ENCODE measurements at places on chromosomes 12 and 14.

GRCh38 chr14:78997811-78998210 is 827.6 kb downstream of the NRXN3 start:
- no peak for DNase-seq

DNA sequence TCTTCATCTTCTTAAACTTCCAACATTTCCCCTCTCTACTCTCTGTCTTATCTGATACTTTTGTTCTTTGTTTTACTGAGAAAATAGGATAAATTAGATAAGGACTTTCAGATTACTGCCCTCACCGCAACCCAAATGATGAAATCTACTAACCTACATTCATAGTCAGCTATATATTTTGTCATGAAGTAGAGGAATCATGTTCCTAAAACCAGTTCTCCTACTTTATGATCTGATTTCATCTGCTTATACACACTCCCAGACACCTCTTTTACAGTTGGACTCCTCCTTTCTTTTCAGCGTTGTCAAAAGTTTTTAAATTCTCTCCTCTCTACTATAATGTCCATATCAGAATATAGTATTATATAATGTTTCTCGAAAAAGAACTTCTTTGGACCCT is 29.7 kb downstream of the MGAT4C start:
- no peak for DNase-seq

DNA sequence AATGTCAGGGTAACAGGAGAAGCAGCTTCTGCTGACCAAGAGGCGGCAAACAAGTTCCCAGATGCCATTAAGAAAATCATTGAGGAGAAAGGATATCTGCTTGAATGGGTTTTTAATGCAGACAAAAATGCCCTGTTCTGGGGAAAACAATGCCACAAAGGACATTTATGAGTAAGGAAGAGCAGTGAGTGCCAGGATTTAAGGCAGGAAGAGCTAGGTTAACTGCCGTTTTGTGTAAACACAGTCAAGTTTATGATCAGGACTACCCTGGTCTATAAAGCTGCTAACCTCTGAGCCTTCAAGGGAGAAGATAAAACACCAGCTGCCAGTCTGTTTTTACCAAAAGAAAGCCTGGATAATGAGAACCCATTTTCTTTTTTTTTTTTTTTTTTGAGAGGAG is 8.5 kb downstream of the MAPKAPK5 start:
- DNase-seq: no peak

DNA sequence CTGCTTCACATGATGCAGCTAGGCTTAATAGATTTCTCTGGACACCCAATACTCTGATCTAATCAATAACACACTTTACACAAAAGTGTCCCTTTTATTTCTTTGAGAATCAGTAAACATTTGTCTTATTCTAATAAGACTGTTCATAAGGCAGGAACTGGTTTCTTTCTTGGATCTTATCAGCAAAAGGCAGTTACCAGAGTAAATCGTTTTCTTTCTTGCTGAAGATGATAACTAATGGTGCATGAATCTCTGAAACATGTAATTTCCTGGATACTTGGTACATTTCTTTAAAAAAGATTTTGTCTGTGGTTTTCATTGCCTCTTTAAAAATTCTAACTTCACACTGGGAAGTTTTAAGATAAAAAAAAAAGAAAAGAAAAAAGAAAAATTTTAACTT is 39.6 kb downstream of the WIF1 start:
- no peak for DNase-seq

DNA sequence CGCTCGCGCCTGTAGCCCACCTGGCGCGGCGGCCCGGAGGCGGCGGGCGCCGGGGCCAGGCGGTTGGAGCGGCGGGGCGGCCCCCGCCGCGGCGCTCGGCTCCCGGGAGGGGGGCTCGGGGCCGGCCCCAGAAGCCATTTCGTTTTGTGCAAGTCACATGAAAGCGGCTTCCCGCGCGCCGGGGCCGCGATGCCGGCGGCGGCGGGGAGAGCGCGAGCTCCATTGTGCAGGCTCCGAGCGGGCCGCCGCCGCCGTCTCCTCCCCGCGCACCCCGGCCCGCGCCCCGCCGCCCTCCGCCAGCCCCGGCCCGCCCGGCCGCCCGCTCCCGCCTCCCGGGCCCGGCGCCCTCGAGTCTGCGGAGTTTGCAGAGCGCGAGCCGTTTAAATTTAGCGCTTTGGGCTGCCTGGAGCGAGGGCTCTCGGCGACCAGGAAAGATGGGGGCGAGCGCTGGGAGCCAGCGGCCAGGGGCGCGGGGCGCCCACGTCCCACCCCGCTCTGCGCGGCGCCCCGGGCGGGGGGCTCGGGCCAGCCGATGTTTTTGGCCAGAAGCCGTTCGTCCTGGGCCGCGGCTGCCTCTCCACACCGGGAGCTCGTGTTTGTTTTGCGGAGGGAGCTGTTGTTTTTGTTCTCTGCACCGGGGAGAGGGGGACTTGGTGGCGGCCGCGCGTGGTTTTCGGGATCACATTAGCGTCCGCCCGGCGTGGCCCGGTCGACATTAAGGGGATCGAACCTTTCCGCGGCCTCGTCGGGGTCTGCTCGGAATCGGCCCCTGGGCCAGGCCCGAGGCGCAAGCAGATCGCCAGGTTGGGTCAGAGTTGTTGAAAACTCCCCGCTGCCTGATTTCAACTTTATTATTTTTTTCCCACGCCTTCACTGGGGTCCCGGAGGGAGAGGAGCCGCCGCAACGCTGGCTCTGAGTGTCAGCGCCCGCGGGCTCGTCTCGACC is 982 bp downstream of the BCL7A start:
- peak; percentile 53 for DNase-seq

GRCh38 chr12:102797528-102797927 is 119.5 kb downstream of the PAH start:
- DNase-seq: no peak

DNA sequence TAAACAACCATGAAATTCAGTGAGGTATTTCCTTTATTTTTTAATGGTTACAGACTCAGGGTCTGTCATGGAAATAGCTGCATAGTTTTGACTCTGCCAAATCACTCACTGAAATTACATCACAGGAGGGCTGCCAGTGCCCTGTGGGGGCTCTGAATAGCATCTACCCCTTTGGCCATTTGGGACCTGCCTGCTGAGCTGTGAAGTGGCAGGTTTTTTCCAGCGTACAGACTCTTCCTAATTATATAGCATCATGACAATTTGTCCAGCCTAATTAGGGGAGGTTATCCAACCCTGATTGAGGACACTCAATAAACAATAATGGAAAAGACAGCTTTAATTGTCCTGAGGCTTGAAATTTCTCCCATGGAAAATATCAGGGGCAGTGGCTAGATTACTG is 1.8 kb upstream of the COCH start:
- DNase-seq: no peak

DNA sequence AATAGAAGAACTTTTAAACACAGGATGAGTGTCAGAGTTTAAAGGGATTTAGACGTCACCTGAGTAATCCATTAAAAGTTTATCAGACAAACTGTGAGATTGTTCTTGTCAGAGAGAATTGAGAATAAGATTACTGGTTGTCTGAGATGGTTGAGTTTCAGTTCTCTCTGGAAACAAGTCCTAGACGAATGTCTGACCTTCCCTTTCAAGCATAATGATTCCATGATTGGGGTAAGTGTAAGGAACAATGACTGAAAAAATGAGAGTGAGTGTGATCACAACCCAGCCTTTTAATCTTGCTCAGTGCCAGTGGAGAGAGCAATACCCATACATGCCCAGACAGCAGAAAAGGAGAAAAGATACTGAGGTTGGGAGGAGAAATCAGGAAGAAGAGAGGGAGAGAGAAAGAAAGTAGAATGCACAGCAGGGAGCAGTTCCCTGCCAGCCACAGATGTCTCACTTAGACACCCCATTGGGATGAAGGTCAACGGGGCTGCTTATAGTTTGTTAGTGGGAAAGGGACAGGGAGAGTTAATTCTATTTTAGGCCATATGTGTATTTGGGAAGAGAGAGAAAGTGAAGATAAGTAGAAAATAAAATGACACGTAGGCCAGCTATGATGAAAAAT is 4.3 kb downstream of the GRIP1 start:
- no peak for DNase-seq

- no peak for DNase-seq
Measured at GRCh38 chr12:46453428-46453827, 80.9 kb upstream of the SLC38A2 start.

GRCh38 chr14:56759633-56760032 is 50.6 kb downstream of the OTX2 start:
- DNase-seq: no peak

- DNase-seq: no peak
Measured at GRCh38 chr12:116490471-116490870, 68.7 kb upstream of the MAP1LC3B2 start.

GRCh38 chr12:8827551-8828256 is 5.3 kb downstream of the A2ML1 start:
- no peak for DNase-seq

DNA sequence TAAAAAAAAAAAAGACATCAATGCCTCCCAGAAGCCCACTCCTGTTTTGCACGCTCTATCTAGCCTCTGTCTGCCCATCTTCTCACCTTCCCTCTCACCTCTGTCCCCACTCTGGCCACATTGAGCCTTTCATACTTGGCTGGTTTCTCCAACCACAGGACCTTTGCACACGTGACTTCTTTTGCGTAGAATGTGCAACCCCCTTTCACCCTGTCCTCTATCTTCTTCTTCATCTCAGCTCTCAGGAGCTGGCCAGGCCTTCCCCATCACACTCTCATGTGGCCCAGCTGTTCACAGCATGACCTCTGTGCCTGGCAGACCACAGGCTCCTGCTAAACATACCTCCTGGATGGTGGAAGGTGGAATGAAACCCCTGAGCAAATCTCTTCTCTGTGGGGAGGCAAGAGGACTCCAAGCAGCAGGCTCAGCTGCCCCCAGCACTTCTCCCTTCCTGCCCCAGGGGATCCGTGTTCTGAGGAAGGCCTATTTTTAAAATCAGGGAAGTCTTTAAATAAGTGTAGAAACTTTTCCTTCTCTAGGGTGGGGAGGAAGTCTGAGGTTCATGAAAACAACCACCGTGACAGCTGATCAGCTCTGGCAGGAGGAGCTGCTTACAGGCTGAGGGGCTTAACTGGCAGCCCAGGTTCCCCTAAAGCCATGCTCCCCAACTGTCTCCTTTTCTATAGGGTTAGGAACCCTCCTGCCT is 11.6 kb downstream of the HVCN1 start:
- DNase-seq: no peak

- no peak for DNase-seq
Measured at GRCh38 chr12:104873374-104873773, 84.7 kb downstream of the SLC41A2 start.

GRCh38 chr12:2323532-2324255 is 270.9 kb downstream of the CACNA1C start:
- no peak for DNase-seq

- no peak for DNase-seq
Measured at GRCh38 chr14:50882932-50883826, 11.3 kb downstream of the ABHD12B start.

DNA sequence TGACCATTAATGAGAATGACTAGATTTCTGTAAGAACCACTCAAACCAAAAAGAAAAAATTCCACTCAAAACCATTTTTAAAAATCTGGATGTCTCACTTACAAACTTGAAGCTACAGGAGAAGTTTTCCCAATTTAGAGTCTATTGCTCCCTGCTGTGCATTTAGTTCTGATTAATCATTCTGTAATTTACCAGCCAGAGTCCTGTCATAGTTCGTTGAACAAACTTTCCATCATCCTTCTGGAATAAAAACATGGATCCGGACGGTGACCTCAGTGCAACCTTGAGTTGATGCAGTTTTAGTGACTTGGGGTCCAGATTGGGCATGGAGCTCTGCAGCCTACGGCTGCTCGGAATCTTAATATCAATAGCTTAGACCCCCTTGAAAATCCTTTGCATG is 73.4 kb downstream of the PRMT8 start:
- no peak for DNase-seq

DNA sequence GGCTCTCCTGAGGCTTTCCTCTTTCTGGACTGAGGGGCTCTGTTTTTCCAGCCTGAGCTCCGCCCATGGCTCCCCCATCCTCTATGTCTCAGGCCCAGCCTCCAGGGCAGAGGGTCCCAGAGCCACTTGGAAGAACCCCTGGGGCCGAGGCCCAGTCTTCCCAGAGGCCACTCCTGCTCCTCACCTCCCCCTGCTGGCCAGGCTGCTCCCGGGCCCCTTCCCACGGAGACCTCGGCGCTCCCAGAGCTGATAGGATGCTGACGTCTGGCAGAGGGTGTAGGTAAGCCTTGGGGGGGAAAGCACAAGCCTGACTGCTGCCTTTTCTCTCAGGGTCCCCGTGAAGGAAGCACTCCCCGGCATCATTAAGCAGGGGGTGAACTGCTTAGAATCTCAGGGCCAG is 51.4 kb downstream of the ERH start:
- peak; percentile 25 for DNase-seq

GRCh38 chr12:59715434-59715833 is 119.6 kb downstream of the SLC16A7 start:
- DNase-seq: no peak

- no peak for DNase-seq
Measured at GRCh38 chr12:54475537-54475936, 2.1 kb upstream of the GTSF1 start.

GRCh38 chr12:92503029-92503931 is 199.5 kb upstream of the PLEKHG7 start:
- peak; percentile 30 for DNase-seq

- DNase-seq: no peak
Measured at GRCh38 chr12:94663071-94663470, 12.7 kb upstream of the TMCC3 start.

GRCh38 chr14:92633724-92634123 is 114.7 kb downstream of the LGMN start:
- DNase-seq: no peak

- no peak for DNase-seq
Measured at GRCh38 chr14:95741038-95741490, 27.1 kb upstream of the TCL1A start.

DNA sequence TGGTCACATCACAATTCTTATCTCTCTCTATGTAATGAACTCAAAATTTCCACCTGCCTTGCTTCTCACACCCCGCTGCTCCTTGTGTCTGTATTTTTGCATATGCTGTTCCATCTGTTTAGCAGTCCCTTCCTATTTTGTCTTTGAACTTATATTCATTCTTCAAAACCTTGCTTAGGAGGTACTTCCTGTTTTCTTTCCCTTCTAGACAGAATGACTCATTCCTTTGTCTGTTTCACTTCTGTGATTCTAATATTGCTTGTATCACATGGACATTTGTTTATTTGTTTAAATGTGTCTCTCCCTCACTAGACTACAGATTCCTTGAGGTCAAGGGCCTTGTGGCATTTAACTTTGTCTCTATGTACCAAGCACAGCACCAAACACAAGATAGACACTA is 424.2 kb downstream of the ETNK1 start:
- DNase-seq: no peak

- no peak for DNase-seq
Measured at GRCh38 chr12:32502693-32503502, 103.5 kb downstream of the FGD4 start.

- no peak for DNase-seq
Measured at GRCh38 chr14:58963873-58964597, 224.4 kb upstream of the DAAM1 start.
